HepG2 (cell line): ENCODE measurements at places on chromosomes 13 and 19.

GRCh38 chr19:50844296-50844935, 10.3 kb upstream of the KLK3 start:
- H3K4me3 ChIP-seq = no peak overlapping the region
- H3K27me3 ChIP-seq = peaks cover 4% of the 10 kb centered on the region; the same call in 1 of the 3 replicates
- no peak overlapping the region for H3K27ac ChIP-seq
- H3K36me3 ChIP-seq = no peaks in the 10 kb centered on the region
- no peaks in the 10 kb centered on the region for H3K4me1 ChIP-seq

DNA sequence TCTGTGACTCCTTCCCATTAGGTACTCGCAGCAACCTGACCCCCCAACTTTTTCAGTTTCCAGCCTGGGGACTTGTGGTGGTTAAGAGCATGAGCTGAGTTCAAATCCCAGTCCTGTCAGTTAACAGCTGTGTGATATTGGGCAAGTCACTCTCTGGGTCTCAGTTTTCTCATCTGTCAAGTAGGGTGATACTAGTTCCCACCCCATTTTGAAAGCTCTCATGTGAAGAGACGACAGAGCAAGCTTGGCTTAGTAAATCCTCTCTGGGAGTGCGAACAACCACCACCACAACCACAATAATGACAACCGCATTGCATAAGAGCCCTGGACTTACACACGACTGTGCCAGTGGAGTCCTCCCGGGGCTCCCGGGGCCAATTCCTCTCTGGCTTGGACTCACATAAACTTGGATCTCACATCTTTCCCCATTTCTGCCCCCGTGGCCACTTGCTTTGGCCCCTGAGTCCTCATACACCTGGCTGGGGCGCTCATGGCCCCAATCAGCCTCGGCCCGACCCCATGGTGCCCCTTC, 454 bp downstream of the BLVRB start:
- H3K4me3 ChIP-seq = peak overlapping the region; percentile 66
- peak; percentile 52 for DNase-seq
- H3K4me1 ChIP-seq = peaks cover 52% of the 10 kb centered on the region
- H3K27ac ChIP-seq = peak overlapping the region; percentile 66
- H3K36me3 ChIP-seq = no peaks in the 10 kb centered on the region
- peaks cover 1% of the 10 kb centered on the region; the same call in 1 of the 2 replicates for H3K27me3 ChIP-seq

DNA sequence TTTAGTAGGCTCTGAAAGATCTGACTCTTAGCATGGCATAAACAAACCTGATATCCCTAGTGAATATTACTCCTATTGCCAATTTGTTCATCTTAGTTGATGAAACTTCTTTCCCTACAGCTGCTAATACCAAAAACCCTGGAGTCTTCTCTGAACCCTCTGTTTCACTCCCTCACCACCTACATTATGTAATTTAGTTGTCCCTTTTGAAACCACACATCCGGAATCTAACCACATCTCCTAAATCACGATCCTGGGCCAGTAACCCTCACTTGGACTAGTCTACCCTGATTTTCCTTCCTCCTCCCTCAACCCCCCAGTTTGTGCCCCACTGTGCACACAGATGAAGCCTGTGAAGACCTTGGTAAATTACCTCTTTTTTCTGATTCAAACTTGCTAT, 1.2 kb downstream of the ZNF256 start:
- peaks cover 7% of the 10 kb centered on the region for H3K36me3 ChIP-seq
- H3K4me3 ChIP-seq = peak overlapping the region; percentile 76
- H3K27ac ChIP-seq = no peak overlapping the region
- peaks cover 15% of the 10 kb centered on the region for H3K4me1 ChIP-seq

- peaks cover 24% of the 10 kb centered on the region for H3K36me3 ChIP-seq
- no peak overlapping the region for H3K4me3 ChIP-seq
These were observed 20.0 kb downstream of the YIPF2 start for GRCh38 chr19:10908380-10908960.
